ENCODE measurements at places on chromosomes 2 and 18.

DNA sequence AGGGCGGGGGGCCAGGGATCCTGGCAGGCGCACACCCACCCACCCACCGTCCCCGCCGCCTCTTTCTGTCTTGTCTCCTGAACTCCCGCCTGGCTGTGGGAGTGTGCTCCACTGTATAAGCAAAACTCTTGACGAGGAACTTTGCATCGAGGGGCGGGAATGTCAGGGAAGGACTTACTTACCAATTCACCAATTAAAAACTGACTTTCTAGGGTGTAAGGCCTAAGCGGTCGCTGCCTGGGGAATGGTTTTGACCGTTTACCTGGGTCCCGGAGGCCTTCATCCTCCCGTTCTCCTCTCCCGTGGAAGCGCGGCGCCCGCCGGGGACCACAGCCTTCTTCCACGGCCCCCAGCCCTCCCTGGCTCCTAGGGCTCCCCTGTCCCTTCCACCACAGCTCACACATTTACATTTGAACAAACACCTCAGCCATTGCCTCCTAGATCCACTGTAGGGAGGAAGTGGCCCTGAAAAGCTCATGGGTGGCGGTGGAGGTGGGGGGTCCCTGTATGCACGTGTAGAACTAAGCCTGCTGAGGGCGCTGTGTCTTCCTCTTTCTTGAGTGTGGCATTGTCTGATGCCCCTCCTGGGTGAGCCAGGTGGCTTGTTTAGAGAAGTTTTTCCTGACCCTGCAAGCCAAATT, 8.9 kb downstream of the ASIC4 start:
- no peak for DNase-seq

DNA sequence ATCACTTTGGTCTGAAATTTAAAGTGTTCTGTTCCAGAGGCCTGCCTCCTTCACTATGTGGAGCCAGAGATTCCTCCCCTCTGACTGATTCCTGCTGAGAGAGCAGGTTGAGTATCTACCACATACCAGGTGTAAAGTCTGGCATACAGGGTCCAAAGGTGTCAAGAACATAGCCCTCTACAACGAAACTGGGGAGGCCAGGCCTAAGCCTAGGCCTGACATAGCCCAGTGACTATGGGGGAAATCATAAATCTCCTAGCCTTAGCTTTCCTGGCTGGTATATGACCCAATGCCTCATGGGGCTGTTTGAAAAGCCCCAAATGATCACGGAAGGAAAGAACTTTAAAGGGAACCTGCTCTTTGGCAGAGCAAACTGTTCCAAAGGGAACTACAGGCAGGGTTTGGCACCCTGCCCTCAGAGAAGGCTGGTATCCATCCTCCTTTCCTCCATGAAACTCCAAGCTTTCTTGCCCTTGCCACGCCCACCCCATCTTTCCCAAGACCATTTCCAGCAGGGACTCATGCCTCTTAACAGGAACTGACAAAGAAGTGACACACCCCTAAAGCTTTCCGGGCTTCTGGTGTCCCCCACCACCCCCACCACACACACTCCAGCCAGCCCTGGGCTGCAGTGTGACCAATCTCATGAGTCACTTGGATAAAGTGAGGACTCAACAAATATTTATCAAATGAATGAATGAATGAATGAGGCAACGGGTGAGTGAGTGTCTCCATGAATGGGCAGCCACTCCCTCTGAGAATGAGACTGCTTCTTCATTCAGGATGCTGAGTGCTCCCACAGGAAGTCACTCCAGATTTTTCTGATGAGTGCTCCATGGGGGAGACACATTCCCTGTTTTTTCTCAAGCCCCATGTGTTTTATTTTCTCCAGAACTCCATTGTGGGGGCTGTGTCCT, 114.5 kb upstream of the STPG4 start:
- no peak for DNase-seq

- no peak for DNase-seq
These were observed 25.5 kb upstream of the YWHAQ start for GRCh38 chr2:9656270-9656766.

DNA sequence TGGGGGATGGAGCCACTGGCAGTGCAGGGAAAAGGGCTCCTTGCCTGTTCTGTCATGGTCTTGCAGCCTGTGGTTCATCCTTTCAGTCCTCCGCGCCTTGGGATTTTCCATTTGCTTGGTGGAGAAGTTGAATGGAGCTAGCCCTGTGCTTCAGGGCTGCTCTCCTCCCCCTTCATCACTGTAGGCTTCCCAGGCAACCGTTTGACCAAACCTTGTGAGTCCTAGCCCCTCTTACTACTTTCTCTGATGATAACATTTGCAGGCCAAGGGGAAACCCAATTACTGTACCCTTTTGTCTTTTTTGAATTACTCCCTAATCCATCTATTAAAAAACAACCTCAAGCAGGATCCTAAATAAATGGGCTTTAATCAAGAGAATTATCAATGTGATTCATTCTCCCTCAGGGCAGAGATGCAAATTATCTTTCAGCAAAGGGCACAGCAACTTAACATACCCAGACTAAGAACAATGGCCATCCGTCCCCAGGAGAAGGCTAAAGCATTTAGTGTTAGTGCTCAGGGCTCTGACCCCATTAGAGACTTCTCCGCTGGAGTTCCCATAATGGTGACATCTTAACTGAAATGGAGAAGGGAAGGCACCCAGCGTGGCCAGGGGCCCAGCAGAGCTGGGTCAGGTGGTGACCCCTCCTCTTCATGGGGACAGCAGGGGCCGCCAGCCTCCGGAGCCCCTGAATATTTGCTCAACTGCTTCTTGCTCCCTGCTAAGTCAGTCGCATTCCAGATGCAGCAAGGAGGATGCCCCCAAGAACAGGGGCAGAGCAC, 40.7 kb downstream of the RHOB start:
- no peak for DNase-seq

DNA sequence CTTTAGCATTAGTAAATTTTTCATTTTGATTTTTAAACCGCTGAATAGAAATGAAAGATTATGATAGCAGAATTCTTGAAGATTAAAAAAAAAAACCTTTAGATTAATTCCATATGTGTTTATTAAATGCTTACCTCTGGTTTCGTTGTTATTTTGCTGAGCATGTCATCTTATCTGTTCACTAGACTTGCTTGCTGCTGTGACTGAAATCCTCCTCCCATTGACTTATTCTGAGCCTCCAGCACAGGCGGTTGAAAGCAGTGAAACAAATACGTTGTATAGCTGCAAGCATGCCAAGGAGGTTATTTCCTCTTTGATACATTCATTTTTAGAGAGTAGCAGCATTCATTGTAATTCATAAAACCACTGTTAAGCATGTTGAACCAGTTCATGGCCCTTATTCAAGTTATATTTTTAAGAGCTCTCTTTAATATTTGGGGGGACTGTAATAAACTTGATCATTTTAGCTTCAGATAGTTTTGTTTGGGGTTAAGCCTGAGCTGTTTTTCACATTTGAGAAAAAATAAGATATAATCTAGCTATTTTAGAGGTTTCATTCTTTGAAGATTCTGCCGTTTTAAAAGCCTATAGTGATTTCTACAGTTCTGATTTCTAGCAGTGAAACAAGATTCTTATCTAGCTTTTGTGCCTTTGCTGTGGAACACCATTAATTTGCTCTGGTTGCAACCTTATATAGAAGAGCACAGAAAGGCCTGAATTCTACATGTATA, at the start of gene HTR2B:
Gene HTR2B (minus strand): TSS at position 205 of the 731 bp plus-strand sequence. CDS start 1,278 bp downstream, outside the sequence.
- no peak for DNase-seq

- DNase-seq = no peak
These were observed 264.1 kb upstream of the THUMPD2 start for GRCh38 chr2:40043191-40043590.

- no peak for DNase-seq
These were observed 29.7 kb downstream of the MGAT4A start for GRCh38 chr2:98701230-98701629.

DNA sequence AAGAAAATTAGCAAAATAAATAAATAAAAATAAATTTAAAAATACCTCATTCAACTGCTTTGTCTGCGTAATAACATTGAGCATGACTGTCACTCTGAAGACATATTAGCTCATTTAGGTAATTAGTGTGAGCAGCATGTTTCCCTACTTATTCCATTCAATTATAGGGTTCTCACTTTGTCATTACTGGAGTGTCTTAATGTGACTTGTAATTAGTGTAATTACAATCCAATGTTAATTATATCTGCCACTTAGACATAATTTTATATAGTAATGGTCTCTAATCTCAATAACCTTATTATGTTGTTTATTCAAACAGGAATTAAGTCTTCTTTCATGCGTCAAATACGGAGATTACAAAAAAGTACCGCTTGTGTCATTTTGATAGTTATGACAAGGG, 893.9 kb upstream of the ACVR2A start:
- DNase-seq = no peak

GRCh38 chr2:137968477-137969417, 4.5 kb downstream of the HNMT start:
- no peak for DNase-seq

DNA sequence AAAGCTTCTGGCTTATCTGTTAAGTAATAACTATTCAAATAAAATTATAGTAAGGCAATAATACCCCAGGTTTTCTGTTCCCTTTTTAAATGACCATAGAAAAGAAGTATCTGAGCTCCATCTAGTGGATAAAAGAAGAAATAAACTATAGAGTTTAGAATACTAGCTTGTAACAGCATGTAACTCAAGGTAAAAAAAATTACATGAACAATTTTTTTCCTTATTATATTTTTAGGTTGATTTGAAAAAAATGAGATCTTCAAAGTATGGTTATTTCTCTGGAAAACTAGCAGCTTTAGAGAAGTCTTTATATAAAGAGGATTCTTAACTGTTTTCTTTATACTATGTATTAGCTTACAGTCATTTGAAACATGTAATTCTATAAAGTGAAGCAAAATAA, 58.1 kb downstream of the NCKAP1 start:
- DNase-seq = no peak

DNA sequence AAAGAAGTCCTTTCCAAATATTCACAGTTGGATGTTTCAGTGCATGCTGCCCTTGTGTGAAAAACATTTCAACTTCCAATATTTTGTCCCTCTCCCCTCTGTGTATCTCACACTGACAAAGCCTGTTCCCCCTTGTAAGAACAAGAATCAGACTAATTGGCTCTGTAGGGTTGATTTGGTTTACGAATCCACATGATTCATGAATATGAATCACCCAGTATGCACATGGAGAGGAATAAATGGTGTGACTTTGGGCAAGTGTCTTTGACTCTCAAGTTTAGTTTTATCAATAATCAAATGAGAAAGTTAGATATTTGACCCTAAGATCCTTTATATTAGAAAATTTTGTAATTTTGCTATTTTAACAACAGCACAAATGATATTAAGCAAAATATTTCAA, 9.3 kb upstream of the CDH20 start:
- DNase-seq = no peak

GRCh38 chr2:513981-514706, 163.1 kb downstream of the TMEM18 start:
- no peak for DNase-seq

GRCh38 chr2:174667250-174667860, 69.8 kb upstream of the WIPF1 start:
- DNase-seq = no peak

- DNase-seq = no peak
These were observed 265.2 kb upstream of the APCDD1 start for GRCh38 chr18:10188971-10189810.

DNA sequence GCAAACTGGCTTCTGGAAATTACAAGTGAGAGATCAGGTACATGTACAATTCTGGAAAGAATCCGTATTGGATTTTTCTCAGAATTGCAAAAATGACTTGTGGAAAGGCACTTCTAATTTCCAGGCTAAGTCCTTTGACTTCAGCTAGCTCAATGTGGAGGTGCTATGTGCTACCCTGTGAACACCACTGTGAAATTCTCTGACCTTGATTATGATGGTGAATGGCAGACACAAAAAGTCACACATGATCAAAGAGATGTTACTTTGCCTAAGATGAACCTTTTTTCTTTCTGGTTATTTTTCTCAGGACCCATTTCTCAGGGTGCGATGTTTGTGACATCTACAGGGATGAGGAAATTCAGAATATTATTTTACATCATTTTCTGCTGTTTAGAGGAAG, 856.6 kb upstream of the VRK2 start:
- DNase-seq = no peak

GRCh38 chr2:148987286-148987685, 51.2 kb upstream of the LYPD6B start:
- no peak for DNase-seq

DNA sequence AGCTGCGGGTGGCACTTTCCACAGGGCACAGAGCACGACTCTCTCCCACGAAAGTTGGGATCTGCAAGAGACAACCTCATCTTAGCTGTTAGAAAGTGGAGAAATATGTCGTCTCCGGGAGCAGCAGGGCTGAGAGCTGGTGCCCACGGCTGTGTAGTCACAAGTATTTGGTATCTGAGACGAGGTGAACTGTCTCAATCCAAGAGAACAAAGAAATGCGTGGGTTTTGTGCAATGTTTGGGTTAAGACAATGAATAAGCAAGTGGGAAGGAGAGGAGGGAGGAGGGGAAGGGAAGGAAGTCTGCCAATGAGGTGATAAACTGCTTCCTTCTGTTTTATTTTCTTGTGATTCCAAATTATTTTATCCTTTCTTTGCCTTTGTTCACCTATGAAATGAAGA, 18.0 kb downstream of the DYTN start:
- no peak for DNase-seq

DNA sequence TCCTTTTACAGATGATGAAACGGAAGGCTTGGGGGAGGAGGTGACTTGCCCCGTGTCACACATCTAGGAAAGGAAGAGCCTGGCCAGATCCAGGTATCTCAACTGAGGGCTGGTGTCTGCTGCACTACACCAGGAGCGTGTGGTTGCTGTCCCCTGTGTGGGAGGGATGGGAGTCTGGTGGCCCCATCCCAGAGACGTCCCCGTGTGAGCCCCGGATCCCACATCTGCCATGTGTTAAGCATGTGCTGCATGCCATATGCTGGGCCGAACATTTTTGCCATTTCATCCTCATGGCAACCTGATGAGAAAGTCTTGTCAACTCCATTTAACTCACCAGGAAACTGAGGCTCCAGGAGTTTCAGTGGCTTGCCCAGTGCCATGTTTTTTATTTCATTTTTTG, 4.2 kb downstream of the GAREM2 start:
- DNase-seq = no peak

DNA sequence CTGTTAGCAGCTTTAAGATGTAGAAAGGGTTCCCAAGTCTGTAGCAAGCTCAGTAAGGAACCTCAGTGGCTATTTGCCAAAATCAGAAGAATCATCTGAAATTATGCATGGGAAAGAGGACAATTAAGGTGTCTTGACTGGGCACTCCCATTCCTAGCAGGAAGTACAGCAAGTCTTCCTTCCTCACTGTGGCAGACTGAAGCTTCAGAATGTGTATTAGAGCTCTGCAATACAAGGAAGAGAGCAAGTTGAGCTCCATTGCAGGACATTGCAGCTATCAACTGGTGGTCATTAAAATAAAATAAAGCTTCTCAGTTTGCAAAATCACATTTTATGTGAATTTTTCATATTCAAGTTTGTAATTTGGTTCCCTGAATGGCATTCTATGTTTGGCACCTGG, 200.5 kb upstream of the CHAC2 start:
- no peak for DNase-seq

DNA sequence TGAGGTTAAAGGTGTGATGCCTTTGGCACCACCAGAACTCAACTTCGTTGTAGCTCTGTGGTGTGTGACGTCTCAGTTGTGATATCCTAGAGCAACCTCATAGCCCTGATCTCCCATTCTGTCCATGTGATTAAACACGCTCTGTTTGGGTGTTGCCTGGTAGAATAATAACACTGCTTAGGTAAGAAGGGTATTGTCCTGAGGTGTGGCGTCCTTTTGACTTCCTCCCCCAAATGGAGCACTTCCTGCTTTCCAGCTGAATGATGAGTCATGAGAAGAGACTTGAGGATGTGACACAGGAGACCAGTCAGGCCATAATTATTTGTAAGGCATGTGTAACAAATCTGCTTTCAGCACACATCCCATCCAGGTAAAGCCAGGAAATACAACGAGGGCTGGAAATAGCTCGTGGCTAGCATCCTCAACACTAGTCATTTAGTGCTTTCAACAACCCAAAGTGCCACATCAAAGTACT, 100.7 kb downstream of the RAPGEF4 start:
- DNase-seq = no peak

Data from hypothalamus (tissue), 51 donors.